ENCODE measurements at places on chromosomes 3 and 15.

DNA sequence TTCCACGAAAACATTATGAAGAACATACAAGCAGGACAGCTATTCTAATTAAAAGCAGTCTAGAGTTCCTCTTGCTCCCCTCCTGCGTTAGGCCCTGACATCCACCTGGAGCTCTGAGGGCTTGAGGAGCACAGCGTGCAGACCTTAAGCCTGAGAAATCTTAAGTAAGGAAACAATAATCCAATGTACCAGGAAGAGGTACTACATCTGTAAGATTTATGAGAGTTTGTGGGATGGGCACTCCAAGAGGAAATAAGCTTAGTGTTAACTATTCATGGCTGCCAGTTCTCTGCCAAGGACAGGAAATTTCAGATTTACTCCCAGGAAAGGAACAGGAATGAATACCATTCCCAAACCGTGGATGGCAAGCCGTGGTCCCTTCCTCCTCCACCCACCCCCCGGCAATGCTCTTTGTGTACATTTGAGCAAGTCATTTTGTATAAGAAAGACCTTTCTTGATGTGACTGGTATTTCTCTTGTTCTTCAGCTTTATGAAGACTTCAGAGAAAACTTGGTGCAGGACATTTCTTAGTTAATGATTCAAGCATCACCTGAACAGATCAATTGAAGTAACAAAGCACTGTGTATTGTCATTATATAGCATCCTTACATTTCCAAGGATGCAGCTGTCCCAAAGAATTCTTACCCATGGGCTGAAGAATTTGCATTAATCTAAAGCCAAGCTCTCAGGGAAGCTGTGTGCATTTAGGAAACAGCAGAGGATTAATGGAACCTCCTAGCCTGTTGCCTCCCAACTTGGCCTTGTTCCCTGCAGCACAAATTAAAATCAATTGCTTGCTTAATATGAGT lies 28.8 kb upstream of the VILL start:
- DNase-seq, result no peak

GRCh38 chr3:38649500-38650247 lies at the start of gene SCN5A:
TSS of gene SCN5A (minus strand) at chr3:38649687. CDS start at chr3:38633307, 16,380 bp downstream.
- no peak for DNase-seq

DNA sequence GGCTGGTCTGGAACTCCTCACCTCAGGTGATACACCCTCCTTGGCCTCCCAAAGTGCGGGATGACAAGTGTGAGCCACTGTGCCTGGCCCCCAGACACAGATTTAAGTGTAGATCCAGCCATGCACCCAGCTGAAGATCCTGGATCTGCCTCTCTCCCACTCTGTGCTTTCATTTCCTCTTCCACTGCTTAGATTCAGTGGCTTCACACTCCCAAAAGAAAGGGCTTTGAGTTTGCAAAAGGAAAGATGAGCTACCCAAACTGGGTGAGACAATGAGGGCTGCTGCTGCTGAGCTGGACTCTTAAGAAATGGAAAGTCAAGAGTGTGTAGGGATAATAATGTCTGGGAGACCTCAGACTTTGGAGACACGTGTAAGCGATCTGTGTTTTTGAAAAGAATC lies 45.5 kb downstream of the ISG20 start:
- DNase-seq, result no peak

DNA sequence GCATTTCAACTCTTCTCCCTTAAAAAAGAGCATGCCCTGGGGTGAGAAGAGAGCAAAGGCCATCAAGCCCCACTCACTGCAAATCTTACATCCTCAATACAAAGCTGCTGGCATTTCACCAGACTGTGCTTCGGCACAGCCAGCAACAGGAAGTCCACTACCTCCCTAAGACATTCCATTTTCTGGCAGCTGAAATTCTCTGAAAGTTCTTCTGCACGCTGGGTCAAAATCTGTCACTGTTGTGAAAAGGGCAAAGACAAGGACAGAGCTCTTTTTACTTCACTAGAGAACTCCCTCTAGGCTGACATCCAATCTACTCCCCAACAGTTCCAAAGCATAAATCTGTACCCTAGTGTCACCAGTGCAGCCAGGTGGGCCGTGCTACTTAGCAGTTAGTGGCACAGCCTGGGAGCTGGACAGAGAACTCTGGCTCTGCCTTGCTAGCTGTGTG lies 6.3 kb downstream of the MTMR10 start:
- DNase-seq, result no peak

GRCh38 chr15:93028111-93028631 lies 60.8 kb downstream of the RGMA start:
- DNase-seq, result no peak

Data from activated naive CD4-positive, alpha-beta T cell (primary cell).